Right ventricle myocardium inferior (tissue), 1 donor: ENCODE measurements at places on chromosomes 7 and 10. TPM values are rescaled to one million over a fixed set of nuclear protein-coding genes. Genes with fewer than 3 reads are reported as not detected.

GLI3 gene
- total RNA-seq, result 3.9 TPM

KLF14 gene
- 0.08 TPM for total RNA-seq

ATP6V0A4 gene
- not detected for total RNA-seq

DNAJC1 gene
- 13.7 TPM for total RNA-seq
